ENCODE measurements at places on chromosomes 11 and 22.
A peak's percentile ranks its signal among the peaks of the same experiment; 100 is the strongest.

DNA sequence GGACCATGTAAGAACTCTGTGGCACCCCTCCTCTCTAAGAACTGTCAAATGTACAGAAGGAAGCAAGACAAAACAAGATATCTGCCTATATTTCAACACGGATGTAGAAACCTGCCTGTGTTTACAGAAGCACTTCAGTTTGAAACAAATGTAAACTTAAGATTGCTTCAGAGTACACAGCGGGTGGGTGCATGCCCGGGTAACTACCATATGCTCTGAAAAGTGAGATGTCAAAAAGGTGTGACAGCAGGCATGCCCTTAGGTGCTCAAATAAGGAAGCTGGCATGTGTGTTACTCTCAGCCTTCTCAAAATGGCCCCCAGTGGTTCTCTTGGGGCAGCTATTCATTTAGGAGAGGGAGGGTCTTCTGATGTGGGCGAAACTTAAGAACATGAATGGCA lies 5.2 kb downstream of the ACP2 start:
- DNase-seq, result no peak
- H3K4me1 ChIP-seq, result peaks cover 4% of the 10 kb centered on the region
- no peaks in the 10 kb centered on the region for H3K27me3 ChIP-seq
- H3K27ac ChIP-seq, result no peak overlapping the region
- peaks cover 62% of the 10 kb centered on the region for H3K36me3 ChIP-seq
- H3K4me3 ChIP-seq, result no peak overlapping the region

DNA sequence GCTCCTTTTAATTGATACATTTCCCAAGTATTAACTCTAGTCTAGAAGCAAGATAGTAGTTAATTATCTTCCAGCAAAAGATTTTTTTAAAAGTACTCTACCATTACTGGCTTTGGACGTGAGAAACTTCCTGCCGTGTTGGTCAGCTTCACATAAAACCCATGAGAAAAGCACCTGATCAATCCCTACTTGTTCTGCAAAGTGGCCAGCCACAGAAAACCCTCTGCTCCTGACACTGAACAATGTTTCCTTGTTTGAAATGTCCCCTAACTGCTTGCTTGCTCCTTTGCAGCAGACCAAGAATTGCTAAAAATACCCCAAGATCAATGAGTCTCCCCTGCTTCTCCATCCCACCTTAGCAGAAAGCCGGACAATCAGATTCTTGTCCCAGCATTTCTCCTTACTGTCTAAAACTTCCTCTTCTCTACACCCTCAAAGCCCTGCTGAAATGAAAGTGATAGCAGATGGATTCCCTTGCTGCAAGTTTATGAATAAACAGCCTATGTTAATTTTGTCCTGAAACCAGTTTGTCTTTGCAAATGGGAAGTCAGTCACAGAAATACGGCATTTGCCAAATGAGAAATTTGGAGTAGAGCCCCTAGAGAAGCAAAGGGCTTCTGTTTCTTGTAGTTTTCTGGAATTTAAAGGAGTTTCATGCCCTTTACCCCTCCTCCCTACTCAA lies 207.1 kb upstream of the ARHGAP20 start:
- H3K27ac ChIP-seq, result no peak overlapping the region
- H3K4me3 ChIP-seq, result no peak overlapping the region
- no peaks in the 10 kb centered on the region for H3K4me1 ChIP-seq
- H3K36me3 ChIP-seq, result no peaks in the 10 kb centered on the region

DNA sequence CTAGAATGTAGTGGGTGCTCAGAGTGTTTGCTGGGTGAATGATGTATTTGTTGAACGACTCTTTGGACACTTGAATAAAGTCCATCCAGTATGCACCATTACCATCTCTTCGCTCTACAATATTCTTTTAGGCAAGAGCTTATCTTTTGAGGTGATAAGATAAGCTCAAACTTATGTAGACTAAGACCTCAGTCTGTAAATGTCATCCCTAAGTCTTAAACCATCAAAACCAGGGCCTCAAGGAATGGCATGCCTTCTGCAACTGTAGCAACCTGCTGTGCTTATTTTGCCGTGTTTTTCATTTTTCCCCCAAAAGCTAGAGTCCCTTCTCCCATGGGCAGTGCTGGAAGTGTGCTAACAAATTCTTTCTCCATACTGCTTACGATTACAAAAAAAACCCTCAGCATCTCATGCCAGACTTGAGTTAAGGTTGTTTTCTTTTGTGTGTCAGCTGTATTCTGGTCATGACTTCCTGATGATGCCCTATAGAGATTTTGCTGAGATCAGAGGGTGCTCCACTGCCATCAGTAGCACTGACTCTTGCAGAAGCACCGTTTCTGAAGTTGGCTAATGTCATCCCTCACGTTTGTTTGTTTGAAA lies 27.8 kb downstream of the LIMK2 start:
- DNase-seq, result peak; percentile 67
- no peak overlapping the region for H3K4me3 ChIP-seq
- peak overlapping the region; percentile 24 for H3K27ac ChIP-seq
- H3K36me3 ChIP-seq, result no peaks in the 10 kb centered on the region

GRCh38 chr11:44607987-44608386 lies 42.5 kb downstream of the CD82 start:
- no peak overlapping the region for H3K4me3 ChIP-seq
- DNase-seq, result no peak
- H3K27ac ChIP-seq, result no peak overlapping the region
- H3K27me3 ChIP-seq, result no peaks in the 10 kb centered on the region
- H3K36me3 ChIP-seq, result no peaks in the 10 kb centered on the region

- H3K27ac ChIP-seq, result peak overlapping the region; percentile 74
- peak; percentile 61 for DNase-seq
- peak overlapping the region; percentile 71 for H3K4me3 ChIP-seq
- H3K27me3 ChIP-seq, result no peaks in the 10 kb centered on the region
- peaks cover 40% of the 10 kb centered on the region for H3K4me1 ChIP-seq
Observed at GRCh38 chr22:46575911-46576555, 38.6 kb upstream of the CELSR1 start.

- no peaks in the 10 kb centered on the region for H3K36me3 ChIP-seq
- no peak for DNase-seq
- H3K4me3 ChIP-seq, result no peak overlapping the region
- no peak overlapping the region for H3K27ac ChIP-seq
- H3K27me3 ChIP-seq, result peaks cover 6% of the 10 kb centered on the region
Observed at GRCh38 chr11:120649316-120649715, 137.8 kb downstream of the GRIK4 start.

- no peak overlapping the region for H3K27ac ChIP-seq
- DNase-seq, result no peak
- no peaks in the 10 kb centered on the region for H3K36me3 ChIP-seq
- H3K4me1 ChIP-seq, result peaks cover 2% of the 10 kb centered on the region
- no peak overlapping the region for H3K4me3 ChIP-seq
- no peaks in the 10 kb centered on the region for H3K27me3 ChIP-seq
Observed at GRCh38 chr22:31968022-31968421, 23.7 kb downstream of the YWHAH start.
